ENCODE measurements at places on chromosomes 16 and 17.

DNA sequence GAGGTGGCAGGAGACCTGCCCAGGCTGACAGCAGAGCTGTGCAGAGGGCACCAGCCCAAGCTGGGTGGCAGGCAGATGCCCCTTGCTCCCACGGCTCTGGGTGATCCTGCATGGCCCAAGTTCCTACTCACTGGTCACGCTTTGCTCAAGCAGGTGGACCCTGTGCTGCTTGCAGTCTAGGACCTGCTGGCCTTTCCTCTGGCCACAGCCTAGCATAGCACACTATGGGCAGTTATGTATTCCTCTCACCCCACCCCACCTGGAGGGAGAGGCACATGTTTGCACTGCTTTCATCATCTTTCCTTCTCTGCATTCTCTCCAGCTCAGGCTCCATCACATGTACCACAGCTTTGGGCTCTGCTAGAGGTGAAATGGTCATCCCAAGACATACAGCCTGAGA is 19.6 kb upstream of the SREBF1 start:
- DNase-seq: no peak

- DNase-seq: peak; percentile 57
Observed at GRCh38 chr16:7185689-7186088, 147.0 kb upstream of the RBFOX1 start.

GRCh38 chr17:41029633-41030245 is at the start of gene KRTAP1-4:
KRTAP1-4 (minus strand) TSS chr17:41030195; CDS start chr17:41030078, 117 bp downstream.
- DNase-seq: no peak

- no peak for DNase-seq
Observed at GRCh38 chr17:39057701-39058206, 90.6 kb upstream of the FBXO47 start.

GRCh38 chr17:81519284-81520020 is 6.9 kb upstream of the ACTG1 start:
- DNase-seq: peak; percentile 45

GRCh38 chr17:17216236-17216635 is 10.1 kb upstream of the PLD6 start:
- DNase-seq: no peak

- peak; percentile 14 for DNase-seq
Observed at GRCh38 chr17:51434434-51435170, 174.3 kb downstream of the UTP18 start.

DNA sequence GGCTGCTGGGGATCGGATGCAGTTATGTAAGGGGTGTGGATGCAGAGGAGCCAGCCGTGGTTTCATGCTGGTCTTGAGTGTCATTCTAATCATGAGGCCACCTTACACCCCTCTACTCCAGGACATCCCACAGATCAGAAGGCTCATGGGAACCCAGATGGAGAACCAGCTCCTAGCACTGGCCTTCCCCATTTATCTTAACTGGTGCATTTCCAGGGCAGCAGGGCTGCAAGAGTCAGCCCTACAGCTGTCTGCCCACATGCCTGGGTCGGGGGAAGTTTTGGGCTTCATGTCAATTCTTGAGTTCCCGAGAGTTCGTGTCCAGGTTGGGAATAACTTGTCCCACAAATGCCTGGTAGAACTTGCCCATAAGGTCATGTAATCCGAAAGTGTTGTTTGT is 29.1 kb downstream of the RPTOR start:
- DNase-seq: no peak

DNA sequence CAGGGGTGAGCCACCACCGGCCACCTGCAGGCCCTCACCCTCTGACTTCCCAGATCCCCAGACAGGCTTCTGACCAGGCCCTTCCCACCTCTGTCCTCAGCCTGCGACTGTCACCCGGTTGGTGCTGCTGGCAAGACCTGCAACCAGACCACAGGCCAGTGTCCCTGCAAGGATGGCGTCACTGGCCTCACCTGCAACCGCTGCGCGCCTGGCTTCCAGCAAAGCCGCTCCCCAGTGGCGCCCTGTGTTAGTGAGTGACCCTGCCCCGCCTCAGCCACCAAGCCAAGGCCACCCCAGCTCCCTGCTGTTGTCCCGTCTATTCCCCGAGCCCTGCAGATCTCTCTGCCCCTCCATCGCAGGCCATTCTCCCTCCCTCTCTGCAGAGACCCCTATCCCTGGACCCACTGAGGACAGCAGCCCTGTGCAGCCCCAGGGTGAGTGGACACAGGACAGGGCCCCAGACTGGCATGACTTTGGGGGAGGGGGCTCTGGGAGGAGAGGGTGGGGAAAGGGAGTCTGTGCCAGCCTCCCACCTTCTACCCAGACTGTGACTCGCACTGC is 1.9 kb downstream of the NTN3 start:
- DNase-seq: no peak

GRCh38 chr17:82097184-82097918 is 685 bp downstream of the FASN start:
- DNase-seq: peak; percentile 56

GRCh38 chr17:49964303-49964768 is 4.7 kb upstream of the DLX4 start:
- DNase-seq: no peak

DNA sequence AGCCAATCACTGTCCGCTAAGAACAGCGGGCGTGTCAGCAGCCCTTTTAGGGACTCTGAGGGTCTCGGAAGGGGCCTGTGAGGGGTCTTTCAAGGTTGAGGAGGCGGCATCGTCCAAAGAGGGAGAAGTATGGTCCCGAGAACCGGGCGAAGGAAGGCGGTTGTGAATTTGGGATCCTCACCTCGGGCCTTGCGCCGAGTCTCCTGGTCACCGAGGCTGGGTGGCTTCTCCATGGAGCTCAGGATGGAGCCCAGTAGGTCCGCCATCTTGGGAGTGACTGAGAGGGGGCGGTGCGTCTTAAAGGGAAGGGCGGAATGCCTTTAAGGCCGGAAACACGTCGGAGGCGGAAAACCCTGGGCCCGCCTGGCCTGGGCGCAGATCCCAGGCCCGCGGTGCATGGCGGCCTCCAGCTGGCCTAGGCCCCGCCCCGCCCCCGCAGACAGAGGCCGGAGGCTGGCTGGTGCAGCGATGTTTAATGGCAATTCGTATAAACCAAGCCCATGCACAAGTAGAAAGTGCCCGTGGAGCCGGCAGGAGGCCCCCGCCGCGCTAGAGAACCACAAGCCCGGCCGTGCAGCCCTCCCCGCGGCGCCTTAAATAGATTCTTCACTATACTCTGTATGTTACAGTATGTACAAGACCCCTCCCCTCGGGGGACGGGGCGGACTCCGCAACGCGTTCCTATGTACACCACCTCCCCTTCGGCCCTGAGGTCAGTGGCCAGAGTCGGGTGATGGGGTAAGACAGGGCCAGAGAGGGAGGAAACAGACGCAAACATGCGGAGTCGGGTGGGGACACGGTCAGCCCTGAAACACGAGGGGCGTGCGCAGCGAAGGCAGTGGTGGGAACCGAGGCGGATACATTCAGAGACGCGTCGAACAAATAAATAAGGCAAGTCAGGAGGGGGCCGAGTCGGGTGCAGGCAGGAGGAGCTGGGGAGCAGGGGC is at the start of gene SPAG7:
TSS of gene SPAG7 (minus strand) at position 279 of the 947 bp plus-strand sequence. CDS start at position 266, 13 bp downstream.
- peak; percentile 95 for DNase-seq

- DNase-seq: no peak
Observed at GRCh38 chr17:83010206-83011200, 68.9 kb upstream of the METRNL start.

DNA sequence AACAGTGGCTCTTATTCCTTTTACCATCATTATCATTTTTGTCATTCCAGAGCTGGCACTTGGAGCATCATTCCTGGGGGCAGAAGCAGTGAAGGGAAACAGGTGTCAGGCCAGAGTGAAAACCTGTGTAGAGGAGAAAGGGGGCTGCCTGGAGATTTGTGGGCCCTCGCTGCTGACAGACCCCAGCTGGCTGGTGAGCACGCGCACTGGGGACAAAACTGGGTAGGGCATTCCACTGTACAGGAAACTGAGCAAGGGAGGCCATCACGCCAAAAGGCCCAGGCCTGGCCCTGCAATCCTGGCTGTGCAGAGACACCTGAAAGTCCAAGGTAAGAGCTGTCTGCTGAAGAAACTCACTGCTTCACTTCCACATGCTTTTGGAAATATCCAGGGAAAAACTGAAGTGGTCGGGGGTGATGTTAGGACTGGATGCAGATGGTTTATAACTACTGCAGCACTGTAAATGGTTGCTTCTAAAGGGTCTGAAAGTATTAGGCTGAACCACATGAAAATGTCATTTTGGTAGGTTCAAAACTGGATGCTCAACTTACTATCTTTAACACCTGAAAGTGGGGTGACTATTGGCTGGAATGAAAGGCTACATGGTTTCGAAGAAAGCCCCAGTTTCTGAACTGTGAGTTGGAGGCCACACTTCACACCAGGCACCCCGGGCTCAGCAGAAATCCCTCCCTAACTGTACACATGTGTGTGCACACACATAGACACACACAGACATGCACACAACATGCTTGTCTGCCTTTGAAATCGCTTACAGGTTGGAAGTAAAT is 225.0 kb downstream of the C16orf78 start:
- DNase-seq: no peak

DNA sequence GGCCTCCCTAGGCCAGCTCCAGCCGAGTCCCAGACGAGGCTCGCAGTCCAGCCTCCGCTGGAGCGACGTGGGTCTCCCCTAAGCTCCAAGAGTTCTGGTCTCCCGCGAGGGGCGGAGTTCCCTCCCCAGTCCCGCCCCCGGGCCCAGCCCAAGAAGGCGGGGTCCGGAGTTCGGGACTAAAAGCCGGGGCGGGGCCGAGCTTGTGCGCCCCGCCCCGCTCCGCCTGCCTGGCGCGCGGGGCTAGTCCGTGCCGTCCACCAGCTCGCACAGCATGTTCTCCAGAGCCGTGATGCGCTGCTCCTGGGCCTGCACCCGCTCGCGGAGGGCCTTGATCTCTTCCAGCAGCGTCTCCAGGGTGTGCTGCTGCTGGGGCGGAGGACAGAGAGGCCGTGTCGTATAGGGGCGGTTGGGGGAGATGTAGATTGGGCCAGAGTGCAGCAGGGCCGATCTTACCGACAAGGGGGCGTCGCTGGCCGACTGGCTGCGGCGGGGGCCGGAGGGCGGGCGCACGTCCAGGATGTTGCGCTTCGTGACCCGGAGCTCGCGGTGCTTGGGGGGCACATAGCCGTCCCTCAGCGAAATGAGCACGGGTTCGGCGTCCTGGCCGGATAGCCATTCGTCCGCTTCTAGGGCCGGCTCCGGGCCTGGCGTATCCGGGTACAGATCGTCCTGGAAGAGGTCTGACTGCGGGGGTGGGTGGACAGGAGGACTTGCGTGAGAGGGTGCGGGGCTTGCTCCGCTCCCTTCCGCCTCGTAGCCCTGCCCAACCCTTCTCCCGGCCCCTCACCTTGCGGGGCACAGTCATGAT is 7.0 kb downstream of the CORO6 start:
- no peak for DNase-seq

DNA sequence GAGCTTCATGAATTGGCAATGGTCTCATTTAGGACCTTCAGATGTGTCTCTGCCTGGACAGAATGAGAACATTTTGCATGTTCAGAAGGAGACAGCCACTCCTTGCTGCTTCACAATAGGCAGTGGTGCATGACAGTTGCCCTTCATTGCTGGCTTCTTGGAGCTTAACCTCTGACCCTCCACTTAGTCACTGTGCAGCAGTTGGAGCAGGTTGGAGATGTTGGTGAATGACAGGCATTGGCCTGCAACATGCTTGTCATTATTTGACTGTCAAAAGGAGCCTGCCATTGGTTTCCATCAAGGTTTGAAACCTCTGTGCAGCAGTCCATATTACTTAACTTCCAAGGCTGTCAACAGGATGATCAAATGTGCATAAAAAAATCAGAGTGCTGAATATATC is 22.7 kb downstream of the FTO start:
- DNase-seq: no peak

DNA sequence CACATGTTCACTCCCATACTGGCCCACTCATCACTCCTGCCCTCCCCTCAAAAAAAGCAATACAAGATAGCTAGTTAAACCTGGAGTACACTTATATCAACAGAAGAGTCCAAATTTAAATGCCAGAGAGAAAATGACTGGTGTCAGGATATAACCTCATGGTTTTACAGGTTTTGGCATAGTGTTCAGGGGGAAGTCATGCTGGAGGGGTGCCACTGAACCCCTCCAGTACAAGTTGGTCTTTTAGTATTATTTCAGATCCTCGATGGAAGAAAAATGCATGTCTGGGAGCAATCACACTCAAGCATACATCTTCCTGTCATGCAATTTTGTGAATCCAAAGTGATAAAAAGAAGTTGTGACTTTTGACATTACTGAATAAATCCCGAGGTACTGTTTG is 10.5 kb downstream of the NACA2 start:
- no peak for DNase-seq

DNA sequence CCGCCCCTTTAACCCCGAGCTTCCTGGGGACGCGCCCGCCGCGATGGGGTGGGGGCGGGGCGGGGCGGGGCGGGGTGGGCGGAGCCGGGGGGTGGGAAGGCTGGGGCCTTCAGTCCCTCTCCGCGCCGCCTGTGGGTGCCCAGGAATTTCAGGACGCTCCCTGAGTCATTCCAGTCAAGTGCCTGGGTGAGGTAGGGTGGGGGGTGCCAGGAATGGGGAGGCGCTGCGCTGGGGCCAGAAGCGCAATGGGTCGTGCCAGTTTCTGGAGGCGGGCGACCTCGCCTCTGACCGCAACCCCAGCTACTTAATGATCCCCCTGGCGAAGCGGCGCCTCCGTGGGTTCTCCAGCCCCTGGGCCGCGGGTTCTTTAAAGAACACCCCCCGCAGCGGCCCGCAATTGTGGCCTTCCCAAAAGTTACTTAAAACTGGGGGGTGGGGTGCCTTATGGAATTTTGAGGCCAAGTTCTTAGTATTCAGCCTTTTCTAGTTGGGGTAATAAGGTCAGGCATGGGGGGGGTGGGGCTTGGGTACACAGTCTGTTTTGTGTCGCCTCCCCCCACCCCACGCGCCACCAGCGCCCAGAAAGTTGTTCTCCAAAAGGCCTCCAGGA is 826 bp upstream of the GSE1 start:
- peak; percentile 95 for DNase-seq

GRCh38 chr17:41428591-41429291 is 4.4 kb upstream of the KRT37 start:
- no peak for DNase-seq

DNA sequence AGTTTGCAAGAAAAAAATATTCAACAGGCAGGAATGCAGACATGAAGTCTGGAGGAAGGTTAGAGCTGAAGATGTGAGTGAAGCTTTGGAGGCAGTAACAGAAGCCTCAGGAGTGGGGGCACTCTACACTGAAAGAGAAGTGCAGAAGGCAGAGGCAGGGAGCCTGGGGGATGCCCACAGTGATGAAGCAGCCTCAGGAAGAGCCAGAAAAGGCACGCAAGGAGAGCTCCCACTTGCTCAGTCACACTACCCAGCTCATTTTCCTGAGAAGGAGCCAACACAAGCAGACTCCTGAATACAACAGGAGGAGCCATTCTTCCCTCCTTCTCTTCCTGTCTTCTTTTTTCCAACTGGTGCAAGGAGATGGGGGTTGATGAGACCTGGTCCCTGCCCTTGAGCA is 45.1 kb upstream of the DNAH9 start:
- DNase-seq: no peak

Measured in RKO (cell line).